Activated T-cell treated with anti-CD3 and anti-CD28 coated beads, Interleukin-2, amount 50 U/mL, for 48 hours (primary cell): ENCODE measurements at places on chromosomes 3 and 15.

DNA sequence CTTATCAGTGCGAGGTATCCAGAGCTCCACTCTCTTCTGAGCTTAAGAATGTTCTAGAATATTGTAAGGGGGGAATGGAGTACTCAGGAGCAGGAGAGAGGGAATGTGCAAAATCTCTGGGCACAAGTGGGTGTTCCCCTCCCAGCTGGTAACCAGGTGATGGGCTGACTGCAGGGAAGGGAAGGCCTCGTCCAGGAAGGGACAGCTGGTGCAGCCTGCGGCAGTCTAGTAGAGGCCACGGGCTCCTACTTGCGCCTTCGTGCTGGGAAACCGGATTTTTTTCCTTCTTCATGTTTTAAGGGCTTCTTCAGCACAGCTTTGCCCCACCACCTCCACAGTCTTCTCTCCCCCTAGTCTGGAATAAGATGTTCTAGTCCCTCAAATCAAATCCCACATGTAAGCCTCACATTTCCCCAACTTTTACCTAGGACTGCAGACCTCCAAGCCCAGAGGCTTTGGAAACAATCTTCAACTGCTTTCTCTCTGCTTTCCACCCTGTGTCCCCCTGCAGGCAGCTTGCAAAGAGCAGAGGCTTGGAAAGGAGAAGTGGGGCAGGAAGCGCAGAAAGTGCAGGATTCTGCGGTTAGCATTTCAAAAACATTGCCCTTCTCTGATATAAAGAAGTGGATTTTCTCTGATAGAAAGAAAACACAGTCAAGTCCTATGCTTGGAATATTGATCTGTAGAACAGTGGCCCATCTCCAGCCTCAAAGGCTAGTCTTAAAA, 11.9 kb upstream of the CGNL1 start:
- DNase-seq, result no peak

GRCh38 chr3:72630327-72630968, 217.8 kb downstream of the SHQ1 start:
- no peak for DNase-seq

GRCh38 chr15:92801774-92802464, 98.2 kb upstream of the CHD2 start:
- no peak for DNase-seq

GRCh38 chr3:107861904-107862303, 228.9 kb downstream of the CD47 start:
- no peak for DNase-seq

GRCh38 chr15:79922512-79923078, 25.8 kb upstream of the MTHFS start:
- DNase-seq, result no peak

- DNase-seq, result no peak
Measured at GRCh38 chr3:174957551-174958001, 98.4 kb downstream of the NAALADL2 start.

DNA sequence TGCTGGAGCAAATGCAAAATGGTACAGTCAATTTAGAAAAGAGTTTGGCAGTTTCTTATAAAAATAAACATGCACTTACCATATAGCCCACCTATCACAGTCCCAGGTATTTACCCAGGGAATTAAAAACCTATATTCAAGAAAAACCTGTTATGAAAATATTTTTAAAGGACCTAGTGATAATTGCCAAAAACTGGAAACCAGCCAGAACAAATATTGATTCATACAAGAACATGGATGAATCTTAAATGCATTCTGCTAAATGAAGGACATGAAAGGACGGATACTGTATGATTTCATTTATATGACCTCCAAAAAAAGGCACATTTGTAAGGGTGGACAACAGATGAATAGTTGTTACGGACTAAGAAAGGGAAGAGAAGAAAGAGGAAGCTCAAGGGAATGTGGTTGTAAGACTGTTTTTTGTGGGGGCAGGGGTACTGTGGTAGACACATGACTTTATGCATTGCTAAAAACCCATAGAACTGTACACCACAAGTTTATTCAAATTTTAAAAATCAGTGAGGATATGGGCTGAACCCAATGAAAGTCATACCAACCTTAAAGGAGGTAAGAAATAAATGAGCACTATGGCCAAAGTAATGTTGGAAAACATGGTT, 61.0 kb downstream of the ZBBX start:
- DNase-seq, result no peak

- DNase-seq, result peak; percentile 51
Measured at GRCh38 chr3:98732286-98733052, 30.7 kb upstream of the ST3GAL6 start.

DNA sequence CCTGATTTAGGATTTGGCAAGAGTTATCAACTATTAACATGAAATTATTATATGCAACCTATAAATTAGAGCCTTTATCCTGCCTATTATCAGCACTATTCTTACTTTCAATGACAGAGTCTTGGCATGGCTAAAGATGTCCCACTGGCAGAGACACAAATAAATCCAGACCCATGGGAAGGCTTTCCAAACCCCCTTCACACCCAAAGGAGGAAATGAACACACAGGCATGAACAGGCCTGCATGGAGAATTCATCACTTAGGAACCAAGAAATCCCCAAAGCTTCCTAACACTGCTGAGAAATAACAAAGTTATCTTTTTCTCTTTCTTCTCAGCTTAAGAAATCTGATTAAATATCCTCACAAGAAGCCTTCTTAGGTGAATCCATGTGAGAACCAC, 213.9 kb downstream of the OCA2 start:
- DNase-seq, result no peak

DNA sequence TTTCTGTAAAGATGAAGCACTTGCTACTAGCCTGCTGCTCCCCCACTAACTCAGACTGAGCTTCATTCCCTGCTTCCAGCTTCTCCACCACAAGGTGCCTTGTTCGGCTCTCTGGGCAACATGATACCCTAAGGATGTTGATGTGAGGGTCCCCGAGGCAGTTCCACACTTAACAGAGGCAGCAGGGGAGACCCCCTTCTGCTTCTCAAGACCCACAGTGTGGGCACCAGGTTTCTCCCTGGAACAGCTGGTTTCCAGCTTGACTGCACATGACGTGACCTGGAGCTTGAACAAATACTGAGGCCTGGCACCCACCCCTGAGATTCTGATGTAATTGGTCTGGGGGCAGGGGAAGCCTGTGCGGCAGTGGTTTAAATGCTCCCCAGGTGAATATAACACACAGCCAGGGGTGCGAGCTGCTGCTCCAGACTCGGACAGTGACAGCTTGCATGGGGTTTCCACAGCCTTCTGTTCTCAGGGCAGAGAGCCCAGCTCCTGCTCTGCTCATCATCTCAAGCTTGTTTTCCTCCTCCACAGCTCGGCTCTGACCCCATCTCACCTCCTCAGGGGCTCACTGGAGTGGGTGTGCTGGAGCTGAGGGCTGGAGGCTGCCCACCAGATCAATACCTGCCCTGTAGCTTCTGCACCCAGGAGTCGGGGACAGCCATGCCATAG, 95.0 kb upstream of the HACD2 start:
- no peak for DNase-seq

DNA sequence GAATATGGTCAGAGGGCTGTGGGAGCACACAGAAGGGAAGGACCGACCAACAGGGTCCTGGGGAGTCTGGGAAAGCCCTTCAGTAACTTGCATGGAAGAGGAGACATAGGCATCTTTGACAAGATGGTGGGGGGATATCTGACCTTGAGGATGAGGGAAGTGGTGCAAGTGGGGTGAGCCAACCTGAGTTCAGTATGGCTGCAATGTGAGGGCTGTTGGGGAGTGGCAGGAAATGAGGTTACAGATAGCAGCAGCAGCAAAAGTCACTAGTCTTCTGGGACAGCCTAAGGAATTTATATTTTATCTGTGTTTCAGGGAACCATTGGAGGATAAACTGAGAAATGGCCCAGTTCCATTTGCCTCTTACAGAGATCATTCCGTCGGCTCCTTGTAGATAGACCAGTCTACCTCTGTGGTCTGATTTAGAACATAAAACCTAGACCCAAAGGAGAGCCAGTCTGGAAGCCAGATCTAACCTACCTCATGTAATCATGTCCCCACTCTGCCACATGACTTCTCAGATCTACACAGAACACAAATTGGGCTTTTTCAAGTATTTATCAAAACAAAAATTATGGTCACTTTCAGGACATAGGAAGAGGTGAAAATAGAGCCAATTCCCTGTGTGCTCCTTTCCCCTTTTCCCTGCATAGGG, 75.6 kb downstream of the ST6GAL1 start:
- peak; percentile 18 for DNase-seq

- no peak for DNase-seq
Measured at GRCh38 chr3:45365060-45365459, 23.3 kb upstream of the LARS2 start.

DNA sequence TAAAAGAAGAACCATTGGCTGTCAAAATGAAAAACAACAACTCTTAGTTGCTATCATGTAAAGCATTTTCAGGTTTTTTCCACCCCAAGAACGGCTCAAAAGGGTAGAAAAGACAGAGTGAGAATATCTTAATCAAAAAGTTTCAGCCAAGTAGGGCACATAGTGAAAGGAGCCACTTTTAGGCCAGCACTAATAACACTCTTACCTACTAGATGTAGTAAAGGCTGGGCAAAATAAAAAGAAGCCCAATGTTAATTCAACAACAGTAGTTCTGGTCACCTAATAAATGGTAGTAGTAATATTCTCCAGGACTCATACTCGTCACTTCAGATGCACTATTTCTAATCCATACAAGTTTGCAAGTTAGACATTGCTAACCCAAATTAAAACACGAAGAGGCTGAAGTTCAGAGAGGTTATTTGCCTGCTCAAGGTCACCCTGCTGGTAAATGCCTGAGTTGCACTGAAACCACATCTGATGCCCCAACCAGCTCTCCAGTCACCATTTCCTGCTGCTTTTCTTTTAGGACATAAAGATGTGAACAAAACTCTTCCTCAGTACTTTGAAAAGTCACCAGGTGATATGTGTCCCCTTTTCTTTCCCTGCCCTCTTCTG, 7.5 kb downstream of the GOLIM4 start:
- no peak for DNase-seq

DNA sequence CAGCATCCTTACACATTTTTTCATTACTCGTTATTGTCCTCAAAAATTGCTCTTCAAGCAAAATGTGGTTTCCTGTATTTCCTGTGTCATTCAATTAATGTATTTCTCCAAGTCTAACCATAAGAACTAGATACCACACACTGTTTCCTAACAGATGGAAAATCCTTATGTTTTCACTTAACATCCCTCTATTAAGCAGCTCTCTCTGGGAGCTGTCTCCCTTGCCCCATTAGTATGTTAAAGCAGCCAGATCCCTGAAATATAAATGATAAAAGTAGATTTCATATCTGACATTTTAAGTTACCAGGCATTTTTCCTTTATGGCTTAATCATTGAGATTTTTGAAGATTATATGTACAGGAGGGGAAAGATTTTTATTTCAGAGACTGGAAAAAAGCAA, 15.9 kb downstream of the PFN2 start:
- no peak for DNase-seq

- DNase-seq, result no peak
Measured at GRCh38 chr15:79209690-79210089, 72.8 kb upstream of the ANKRD34C start.

DNA sequence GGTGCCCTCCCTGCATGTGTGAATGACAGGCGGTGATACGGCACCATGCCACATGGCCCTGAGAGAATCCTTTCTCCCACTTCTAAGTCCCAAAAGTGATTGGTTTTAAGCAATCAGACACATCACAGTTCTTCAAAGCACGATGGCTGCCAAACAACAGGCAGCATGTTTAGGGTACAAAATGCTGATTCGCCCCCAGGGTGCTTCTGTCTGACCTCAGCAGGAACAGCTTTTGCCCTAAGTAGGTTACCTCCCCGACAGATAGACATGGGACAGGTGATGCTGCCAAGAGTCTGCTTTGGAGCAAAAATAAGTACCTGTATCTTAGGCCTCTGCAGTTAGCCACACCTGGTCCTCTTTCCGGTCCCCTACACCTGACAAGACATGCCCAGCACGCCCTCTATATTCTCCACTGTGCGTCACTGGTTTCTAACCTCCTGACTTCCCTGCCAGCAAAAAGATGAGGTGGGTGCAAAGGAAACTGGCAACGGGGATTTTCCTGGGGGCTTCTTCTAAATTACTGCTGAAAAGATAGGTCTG, 549.8 kb downstream of the FOXP1 start:
- no peak for DNase-seq
